Activated CD8-positive, alpha-beta T cell treated with anti-CD3 and anti-CD28 coated beads for 36 hours (primary cell): ENCODE measurements at places on chromosomes 2 and 18. TPM values are rescaled to one million over a fixed set of nuclear protein-coding genes. Genes with fewer than 3 reads are reported as not detected.

Gene PTGR3
- 20.0 TPM for total RNA-seq

Gene TDRD15
- not detected for total RNA-seq

GRCh38 chr2:39492095-39492590 lies 55.1 kb upstream of the MAP4K3 start:
- DNase-seq: peak; percentile 69

DNA sequence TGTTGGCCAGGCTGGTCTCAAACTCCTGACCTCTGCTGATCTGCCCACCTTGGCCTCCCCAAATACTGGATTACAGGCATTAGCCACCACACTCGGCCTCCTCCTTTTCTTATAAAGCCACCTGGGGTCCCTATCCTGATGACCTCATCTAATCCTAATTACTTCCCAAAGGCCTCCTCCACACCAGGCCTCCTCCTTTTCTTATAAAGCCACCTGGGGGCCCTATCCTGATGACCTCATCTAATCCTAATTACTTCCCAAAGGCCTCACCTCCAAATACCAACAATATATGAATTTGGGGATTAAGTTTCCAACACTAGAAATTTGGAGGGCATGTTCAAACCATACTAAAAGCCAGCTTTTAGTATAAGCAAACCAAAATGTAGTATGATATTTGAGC lies 9.7 kb upstream of the RMC1 start:
- DNase-seq: no peak

DNA sequence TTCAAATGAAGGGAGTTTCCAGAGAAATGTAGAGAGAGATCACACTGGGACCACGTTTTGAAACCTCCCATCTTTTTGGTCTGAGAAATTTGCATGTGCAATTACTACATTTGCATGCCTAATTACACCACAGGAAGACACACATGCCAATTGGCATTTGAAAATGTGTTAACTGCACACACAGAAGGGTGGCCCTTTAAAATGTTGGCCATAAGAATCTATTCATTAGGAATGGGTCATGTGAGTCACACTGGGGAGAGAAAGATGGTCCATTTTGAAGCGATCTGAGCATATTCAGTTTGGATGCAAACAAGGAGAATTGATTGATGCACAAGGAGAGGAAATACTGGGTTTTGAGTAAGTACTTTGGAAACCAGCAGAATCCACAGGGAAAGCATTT lies 1407.1 kb upstream of the ACVR2A start:
- DNase-seq: no peak

DNA sequence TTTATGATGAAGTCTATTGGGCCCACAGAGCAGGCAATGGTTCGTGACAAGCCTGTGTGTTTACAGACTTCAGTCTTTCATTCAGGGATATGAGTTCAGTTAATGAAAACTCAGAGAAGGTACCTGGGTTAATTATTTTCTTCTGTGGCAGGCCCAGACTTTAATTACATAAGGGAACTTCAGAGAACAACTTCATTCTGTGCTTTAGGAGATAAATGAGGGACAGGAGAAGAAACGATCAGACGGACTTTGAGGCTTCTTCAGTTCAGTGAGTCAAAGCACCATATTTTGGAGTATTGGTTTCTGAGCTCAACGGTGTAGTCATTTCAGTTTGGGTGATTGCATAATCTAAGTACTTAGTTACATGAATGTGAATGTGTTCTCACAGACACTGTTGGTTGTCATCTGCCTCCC lies 203.0 kb upstream of the KCNJ3 start:
- DNase-seq: no peak

DNA sequence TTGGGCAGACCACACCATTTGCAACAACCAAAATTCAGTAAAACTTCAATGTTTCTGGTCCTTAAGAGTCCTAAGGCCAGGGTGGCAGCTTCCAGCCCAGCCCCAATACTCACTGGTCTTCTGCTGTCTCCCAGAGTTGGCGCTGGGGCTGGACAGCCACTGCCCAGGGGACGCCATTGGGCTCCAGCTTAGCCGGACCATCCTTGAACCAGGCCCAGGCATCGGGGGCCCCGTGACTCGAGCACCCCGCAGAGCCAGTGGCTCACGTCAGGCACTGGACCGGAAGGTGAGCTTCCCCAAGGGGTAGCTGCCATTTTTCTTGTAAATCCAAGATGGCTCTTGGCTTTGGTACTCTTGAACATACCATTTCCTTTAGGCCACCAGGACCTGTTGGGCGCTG lies 21.8 kb downstream of the SNED1 start:
- no peak for DNase-seq

DNA sequence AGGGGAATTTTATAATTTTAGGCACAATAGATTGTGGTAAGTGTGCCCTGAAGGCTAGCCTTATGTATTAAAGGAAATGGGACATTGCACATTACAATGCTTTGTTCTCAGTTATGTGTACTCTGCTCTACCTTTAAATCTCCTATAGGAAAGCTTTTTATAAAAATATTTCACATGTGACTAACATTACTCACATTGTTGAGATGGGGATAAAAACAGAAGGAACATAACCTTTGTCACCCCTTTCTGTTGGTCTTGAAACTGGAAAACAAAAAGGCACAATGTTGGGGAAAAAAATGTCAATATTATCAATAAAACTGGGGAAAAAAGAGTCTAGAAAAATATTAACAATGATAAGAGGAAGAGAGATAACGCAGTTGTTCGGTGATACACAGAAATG lies 17.3 kb upstream of the STAT1 start:
- no peak for DNase-seq

DNA sequence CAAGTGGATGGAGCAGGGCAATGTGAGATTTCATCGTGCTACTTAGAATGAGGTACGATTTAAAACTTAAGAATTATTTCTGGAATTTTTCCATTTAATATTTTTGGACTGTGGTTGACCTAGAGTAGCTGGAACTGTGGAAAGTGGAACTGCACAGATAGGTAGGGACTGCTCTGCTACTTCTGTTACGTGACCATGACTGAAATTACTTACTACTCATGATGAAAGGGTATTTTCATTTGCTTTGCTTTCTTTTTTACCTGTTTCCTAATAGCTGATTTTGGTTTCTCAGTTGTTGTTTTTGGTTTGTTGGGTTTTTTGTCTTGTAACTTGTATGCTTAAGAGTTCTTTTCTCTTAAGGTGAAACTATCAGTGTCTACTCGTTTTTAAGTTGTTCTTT lies 11.4 kb downstream of the UBE2E3 start:
- no peak for DNase-seq

DNA sequence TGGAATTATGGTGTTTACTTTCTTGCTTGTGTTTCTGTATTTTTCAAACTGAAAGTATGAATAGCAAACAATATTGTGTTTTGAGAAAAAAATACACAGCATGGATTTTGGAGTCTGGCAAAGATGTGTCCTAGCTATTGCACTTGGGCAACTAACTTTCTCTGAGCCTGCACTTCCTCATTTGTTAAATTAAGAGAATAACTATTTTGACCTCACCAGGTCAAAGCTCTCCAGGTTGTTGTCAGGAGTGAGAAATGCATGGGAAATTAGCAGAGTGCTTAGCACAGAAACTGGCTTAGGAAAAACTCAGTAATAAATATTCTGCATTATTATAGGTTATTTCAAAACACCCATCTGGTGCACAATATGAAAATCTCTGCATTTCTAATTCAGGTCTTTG lies 28.2 kb downstream of the LYPD1 start:
- no peak for DNase-seq

DNA sequence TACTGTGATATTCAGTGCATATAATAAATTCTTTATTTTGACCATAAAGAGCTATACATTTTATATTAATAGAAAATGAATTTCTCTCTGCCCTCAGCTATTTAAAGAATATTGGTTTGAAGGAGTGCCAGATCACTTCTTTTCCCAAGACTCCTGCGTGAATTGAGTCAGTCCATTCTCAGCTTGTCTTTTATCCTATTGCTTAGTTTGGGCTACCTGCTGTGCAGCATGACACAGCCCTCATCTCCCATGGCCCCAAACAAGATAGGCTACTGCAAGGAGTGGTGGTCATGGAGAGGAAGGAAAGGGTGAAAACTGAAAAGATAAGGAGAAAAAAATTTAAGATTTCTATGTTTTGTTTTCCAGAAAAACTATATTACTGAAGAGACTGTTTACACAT lies 10.1 kb upstream of the FBXO11 start:
- no peak for DNase-seq

GRCh38 chr18:53906681-53907080 lies 317.8 kb downstream of the MBD2 start:
- DNase-seq: no peak

- DNase-seq: peak; percentile 47
Measured at GRCh38 chr2:197804758-197805714, 643 bp downstream of the PLCL1 start.

DNA sequence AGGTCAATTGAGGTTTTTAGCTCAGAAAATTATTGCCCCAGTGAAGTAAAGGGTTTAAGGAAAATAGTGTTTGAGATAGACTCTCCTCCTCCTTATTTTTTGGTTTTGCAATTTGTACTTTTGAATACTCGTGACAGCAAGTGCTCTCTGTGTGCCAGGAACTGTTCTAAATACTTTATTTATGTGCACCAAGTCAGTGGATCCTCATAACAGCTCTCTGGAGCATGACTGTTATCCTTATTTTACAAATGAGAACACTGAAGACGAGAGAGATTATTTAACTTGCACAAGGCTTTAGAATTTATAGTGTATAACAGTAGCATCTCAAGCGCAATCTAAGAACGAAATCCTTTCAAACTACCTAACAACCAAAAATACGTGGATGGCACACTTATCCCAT lies 24.7 kb downstream of the BABAM2 start:
- DNase-seq: no peak

DNA sequence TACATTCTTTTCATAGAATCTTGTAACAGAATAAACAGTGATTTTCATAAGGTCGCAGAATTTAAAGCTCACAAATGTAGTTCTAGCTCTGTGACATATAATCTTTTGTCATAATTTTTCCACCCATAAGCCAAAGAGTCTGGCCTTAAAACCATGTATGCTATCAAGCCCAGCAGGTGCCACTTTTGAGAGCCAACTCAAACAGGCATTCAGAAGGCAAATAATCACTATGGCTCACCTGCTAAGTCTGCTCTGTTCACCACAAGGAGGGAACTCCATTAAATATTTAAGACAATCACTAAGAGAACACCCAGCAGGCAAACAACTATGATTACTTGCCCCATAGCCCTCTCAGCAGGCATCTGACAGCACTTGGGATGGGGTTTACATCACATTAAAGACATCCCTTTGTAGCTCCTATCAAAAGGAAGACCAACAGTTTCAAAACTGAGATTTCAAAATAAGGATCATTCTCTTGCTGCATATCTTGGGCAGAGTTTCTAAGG lies 241.6 kb downstream of the PDE11A start:
- DNase-seq: no peak

- DNase-seq: peak; percentile 77
Measured at GRCh38 chr2:162297925-162298552, 20.4 kb downstream of the IFIH1 start.

DNA sequence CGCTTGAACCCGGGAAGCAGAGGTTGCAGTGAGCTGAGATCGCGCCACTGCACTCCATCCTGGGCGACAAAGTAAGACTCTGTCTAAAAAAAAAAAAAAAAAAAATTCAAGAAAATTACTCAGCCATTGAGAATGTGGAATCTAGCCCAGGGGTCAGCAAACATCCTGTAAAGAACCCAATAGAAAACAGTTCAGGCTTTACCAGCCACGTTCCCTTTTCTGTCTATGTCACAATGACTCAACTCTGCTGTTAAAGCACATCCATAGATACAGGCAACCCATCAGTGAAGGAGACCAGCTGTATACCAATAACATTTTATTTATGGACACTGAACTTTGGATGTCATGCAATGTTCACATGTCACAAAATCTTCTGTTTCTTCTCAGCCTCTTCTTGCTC lies 435.6 kb upstream of the GYPC start:
- DNase-seq: no peak

DNA sequence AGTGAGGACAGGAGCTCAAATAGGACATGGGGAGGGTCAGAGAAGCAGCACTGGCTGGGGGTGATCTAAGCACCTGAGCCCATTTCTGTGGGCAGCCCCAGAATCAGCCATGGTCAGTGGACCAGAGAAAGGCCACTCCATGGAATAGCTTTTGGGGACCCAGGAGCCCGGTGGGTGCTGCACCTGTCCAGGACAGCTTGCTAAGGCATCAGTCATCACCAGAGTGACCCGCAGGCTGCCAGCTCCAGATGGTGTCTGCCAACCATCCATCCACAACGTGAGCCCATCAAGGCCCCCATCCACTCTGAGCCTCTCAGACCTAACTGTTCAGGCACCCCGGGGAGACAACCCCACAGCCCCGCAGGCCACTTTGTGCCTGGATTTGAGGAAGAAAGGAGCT lies 23.6 kb upstream of the COL6A3 start:
- DNase-seq: no peak

GRCh38 chr2:1659951-1660565 lies 84.3 kb downstream of the PXDN start:
- DNase-seq: no peak

Gene GALM
- 40.6 TPM for total RNA-seq

DNA sequence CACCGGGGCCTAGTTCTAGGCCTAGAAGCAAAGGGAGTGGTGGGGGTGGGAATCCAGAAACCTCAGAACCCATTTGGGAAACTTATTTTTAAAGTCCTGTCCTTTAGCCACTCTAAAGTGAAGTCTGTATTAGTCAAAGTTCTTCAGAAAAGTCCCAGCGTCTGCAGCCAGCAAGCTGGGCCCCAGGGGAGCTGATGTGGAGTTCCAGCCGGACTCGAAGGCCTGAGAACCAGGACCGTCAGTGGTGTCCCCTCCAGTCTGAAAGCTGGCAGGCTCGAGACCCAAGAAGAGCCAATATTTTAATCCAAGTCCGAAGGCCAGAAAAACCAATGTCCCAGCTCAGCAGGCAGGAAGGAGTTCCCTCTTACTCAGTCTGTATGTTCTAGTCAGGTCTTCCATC lies 32.4 kb downstream of the ID2 start:
- no peak for DNase-seq
